AG09309 (cell line): ENCODE measurements at places on chromosomes 2 and 18.

GRCh38 chr2:239495175-239495574 lies 94.4 kb upstream of the HDAC4 start:
- no peak for DNase-seq

DNA sequence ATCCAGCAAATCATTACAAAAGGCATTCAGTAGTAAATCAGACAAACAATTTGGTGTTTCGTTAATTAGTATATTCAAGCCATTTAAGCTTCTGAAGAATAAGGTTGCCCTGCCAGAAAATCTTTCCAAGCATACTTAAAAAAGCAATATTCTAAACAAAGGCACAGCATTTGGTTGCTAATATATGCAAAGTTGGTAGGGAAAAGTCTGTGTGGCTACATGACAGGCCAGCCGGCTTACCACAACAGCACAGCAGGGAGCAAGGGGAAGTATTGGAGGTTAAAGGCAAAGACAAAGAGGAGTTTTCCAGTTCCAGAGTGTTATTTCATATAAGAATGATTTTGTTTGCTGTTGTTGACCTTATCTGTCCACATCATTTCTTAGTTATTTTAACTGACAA lies 282.3 kb downstream of the MBD5 start:
- no peak for DNase-seq

DNA sequence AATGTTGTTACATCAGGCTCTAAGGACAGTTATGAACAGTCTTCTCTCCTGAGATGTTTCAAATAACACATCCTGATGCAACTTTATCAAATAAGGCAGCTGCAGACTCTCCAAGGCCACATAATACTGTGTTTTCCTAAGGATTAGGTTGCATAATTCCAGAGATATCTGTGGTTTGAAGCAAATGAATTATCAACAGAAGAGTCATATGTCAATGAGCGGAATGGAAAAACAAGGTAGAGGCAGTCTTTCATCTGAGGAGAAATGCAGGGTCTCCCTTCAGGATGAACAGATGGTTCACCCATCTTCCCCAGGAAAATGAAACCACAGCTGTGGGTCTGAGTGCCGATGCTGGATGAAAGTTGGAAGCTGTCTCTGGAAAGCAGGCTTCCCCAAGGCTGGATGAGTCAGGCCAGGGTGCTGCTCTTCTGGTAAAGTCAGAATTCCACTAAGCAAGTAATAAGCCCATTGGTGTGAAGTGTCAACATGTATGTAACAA lies 22.2 kb downstream of the LYG1 start:
- peak; percentile 70 for DNase-seq

- peak; percentile 57 for DNase-seq
These were observed 133.4 kb downstream of the INSIG2 start for GRCh38 chr2:118221536-118222272.

GRCh38 chr18:3916082-3916481 lies 466.1 kb downstream of the TGIF1 start:
- DNase-seq = no peak

- no peak for DNase-seq
These were observed 451.5 kb downstream of the EPHA4 start for GRCh38 chr2:221120643-221121042.
